ENCODE measurements at places on chromosomes 3 and 15.

DNA sequence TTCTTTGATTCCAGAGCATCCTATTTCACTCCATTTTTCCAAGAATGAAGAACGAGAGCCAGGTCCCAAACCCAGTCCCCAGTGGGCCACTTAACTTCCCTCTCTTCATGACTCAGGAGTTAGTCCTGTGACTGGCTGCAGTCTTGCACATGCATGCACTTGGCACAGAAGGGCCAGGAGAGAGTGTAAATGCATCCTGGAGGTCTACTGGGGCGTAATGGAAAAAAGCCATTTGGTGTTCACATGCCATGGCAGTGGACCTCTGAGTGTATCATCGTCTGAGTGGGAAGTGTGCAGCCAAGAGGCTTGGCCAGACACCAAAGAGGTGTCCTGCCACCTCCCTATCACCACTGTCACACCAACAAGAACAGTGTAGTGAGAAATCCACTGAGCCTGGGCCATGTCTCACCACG, 15.1 kb upstream of the RFTN1 start:
- DNase-seq: no peak

GRCh38 chr15:100596792-100597191, 5.2 kb downstream of the LINS1 start:
- peak; percentile 99 for DNase-seq

GRCh38 chr3:69433121-69433968, 47.5 kb upstream of the FRMD4B start:
- no peak for DNase-seq

GRCh38 chr3:190734490-190734889, 128.0 kb downstream of the GMNC start:
- no peak for DNase-seq

- DNase-seq: no peak
These were observed 48.7 kb downstream of the PRICKLE2 start for GRCh38 chr3:64176461-64176996.

GRCh38 chr3:22121068-22121701, 370.2 kb upstream of the ZNF385D start:
- no peak for DNase-seq

GRCh38 chr3:109059264-109059663, 58.7 kb downstream of the MORC1 start:
- no peak for DNase-seq

DNA sequence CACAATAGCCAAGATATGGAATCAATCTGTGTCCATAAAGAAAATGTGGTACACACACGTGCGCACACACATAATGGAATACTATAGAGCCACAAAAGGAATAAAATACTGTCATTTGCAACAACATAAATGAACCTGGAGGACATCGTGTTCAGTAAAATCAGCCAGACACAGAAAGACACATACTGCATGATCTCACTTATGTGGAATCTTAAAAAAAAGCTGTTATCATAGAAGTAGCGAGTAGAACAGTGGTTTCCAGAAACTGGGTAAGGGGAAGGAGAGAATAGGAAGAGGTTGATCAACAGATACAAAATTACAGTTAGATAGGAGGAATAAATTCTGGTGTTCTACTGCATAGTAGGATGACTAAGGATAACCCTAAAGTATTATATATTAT, 11.1 kb downstream of the ATOSA start:
- DNase-seq: no peak

GRCh38 chr3:133845127-133845526, 39.5 kb downstream of the SRPRB start:
- no peak for DNase-seq

DNA sequence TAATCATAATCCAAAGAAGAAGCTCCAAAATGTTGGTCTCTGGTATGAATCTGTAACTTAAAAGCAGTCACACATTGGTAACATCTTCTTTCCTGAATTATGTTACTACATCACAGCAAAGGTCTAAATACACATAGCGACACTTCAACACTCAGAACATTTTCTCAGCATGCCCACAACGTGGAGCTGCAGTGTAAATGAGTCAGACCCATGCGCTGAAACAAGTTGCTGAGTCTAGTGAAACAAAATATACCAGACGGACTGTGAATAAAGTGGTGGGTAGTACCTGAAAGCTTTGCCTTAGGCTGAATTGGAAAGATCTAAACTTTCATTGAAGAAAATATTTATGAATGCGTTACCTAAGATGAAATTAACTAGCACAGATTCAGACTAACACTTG, 33.2 kb upstream of the GOLGA8B start:
- no peak for DNase-seq

DNA sequence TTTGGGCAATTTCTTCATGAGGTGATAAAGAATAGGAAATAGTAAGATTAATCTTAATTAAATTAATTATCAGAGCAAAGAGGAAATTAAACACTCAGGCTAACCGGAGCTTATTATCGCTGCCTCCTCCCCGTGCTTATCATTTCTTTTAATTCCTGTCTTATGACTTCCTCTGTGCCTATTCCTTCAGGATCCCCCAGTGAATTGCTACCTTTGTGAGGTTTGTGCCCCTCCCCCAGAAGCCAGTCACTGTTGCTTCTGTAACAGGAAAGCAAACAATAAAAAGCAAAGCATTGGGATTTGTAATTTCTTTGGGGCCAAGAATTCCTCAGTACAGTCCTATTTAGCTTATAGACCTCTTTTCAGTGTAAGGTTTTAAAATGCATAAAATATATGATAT, 164.5 kb downstream of the CADPS start:
- DNase-seq: no peak

DNA sequence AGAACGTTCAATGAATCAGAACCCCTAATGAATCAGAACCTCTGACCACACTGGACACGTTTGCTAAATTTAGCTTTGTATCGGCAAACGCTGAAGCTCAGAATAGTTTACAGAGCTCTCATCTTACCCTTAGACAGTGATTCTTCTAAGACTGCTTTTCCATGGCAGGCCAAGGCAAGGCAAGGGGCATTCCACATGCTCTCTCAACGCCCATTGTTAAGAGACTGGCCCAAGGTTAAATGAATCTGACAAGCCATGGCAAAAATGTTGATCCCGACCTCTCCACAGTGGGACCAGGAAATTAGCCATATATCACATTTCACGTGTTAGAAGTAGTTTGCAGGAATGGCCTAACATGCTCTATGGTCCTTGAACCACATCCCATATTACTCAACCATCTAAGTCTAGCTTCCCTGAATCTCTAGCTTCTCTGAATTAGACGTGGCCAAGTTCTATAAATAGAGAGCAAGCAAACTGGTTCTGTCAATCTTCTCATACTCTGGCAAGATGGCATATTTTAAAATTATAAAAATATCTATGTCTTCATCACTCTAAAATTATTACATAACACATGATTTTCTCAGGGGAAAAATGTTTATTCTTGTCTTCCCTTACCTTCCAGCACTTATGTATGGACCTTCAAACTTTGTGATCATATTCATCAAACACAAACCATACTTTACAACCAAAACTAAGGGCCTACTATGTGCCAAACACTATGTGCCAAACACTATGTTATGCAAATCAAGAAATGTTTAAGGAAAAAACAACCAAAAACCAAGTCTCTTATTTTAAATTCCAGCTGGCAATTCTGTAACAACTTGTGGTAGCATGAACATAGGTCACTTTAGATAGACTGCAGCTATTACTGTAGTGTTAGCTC, 54.3 kb downstream of the AAGAB start:
- no peak for DNase-seq

DNA sequence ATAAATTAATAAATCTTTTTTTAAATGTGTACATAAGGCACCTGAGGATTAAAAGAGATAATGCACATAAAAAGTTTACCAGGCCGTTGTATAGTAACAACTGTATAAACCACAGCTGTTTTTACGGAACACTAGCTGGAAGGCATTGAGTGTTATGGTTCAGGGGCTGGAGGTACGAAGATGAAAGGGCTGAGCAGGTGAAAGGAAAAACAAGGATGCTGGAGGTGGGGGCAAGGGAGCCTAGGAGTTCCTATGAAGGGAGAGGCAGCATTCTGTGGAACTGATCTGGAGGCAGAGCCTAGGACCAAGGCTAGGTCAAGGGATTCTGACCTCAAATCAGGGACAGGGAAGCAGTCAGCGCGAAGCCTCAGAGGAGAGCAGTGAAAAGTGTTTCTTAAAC, 8.0 kb downstream of the SEMA5B start:
- DNase-seq: no peak

GRCh38 chr3:9161298-9161697, 88.1 kb downstream of the SRGAP3 start:
- no peak for DNase-seq

DNA sequence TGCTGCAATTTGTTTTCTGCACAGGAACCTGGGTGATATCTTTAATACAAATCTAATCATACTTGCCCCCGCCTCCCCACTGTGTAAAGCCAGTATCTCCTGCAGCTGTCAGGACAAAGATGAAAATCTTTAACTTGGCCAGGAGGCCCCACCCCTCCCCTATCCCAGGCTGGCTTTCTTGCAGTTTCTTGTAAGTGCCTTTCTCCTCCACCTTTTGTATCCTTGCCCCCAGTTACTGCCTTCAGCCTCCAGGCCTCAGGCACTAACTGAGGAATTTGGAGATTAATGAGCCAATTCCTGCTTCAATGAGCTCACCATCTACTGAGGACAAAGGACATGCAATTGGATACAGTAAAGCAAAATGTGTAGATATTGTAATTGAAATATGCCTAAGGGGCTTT, 6.5 kb downstream of the GCSAM start:
- DNase-seq: no peak

- DNase-seq: no peak
These were observed 38.5 kb upstream of the TFRC start for GRCh38 chr3:196120291-196120951.

- DNase-seq: no peak
These were observed 894 bp upstream of the TM4SF4 start for GRCh38 chr3:149473357-149474249.

GRCh38 chr15:67843092-67843501, 3.3 kb upstream of the RNU6-1 start:
- no peak for DNase-seq

DNA sequence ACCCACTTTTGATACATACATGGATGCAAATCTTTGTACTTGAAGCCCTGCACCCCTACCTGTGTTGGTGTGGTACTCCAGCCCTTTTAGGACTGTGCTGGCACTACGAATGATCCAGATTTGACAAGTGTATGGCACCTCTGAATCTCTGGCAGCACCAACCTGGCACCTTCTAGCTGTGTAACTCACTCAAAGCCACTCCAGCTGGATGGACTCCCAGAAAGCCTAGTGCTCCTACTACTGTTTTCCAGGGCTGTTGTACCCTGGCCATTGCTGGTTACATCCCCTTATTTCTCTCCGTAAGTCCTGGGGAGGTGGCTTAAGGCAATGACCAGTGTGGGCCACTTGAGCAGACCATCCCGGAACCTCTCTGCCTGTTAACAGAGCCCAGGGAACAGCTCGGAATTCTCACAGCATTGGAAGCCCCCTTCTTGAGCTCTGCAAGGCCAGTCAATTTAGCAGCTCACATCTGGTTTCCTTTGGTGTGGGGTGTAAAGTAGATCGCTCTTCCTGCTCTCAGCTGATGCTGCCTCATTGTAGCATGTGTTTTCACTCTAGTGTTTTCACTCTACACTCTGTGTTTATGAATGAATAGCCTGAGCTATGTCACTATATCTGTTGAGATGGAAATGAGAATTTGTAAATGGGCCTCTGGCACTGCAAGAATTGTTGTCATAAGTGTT, 12.2 kb downstream of the CALML4 start:
- DNase-seq: no peak

GRCh38 chr15:48722764-48723661, 77.5 kb upstream of the FBN1 start:
- DNase-seq: no peak

DNA sequence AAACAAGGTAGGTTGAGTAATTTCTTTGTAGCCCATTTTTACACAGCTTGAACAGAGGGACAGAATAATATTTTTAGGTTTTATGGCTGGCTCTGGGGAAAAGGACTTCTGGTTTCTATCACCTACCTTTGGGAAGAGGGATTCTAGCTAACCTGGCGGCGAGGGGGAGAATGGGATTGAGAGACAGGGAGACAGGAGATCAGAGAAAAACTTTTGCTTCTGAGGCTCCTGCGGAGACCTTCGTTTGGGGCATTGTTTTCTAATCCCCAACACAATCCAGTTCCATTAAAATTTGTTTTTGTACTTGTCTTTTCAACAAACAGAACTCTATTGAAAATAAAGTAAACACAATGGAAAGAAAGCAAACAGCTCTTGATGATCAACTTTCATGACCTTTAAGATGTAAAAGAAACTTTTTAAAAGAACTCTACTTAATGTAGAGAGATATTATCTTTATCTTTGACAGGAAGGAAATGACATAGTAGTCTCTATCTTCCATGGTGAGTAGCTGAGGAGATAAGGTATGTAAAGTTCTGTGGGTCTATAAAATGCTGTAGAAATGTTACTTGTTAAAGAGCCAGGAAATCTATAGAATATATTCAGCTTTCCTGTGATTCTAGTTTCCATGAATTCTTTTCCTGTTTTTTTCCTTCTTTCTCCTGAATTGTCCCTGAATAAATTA, 37.0 kb upstream of the P2RY1 start:
- DNase-seq: no peak

DNA sequence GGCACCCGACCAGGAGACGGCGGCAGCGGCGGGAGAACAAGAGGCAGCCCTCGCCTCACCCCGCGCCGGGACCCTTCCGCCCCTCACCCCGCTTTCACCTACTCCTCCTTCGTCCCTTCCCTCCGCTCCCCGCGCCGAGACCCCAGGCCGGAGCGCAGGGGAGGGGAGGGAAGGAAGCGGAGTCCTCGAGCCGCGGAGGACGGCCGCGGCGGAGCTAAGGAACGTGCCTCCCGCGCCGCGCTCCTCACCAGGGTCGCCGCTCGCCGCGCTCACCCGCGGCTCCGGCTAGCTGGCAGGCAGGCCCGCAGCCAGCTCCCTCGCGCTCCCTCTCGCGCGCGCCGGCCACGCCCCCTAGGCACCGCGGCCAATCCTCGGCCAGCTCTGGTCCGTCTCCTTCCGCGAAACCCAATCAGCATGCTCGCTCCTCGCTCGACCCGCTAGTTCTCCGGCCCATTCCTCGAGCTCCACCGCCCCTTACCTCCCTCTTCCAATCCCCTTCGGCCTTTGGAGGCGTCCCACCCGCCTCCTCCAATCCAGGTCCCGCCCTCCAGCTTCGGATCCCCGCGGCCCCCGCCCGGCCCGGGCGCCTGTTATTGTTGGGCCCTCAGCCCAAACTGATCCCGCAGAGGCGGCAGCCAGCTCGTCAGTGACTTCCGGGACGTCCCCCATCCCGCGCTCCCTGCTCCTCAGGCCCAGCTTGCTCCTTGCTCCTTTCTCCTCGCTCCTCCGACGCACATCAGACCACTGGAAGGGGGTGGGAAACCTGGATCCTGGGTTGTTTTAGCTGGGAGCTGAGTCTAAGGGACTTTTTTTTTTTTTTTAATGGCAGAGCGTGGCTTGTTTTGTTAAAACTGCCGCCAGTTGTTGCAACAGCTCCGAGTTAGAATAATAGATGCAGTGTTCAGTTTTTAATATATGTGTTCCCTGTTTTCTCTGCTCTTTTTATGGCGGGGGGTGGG, at the start of gene DCBLD2:
Gene DCBLD2, minus strand, starts transcription at position 304 of the 959 bp plus-strand sequence. CDS start 369 bp downstream, outside the sequence.
- peak; percentile 82 for DNase-seq

GRCh38 chr3:104437131-104437750, 929.5 kb upstream of the ALCAM start:
- no peak for DNase-seq

GRCh38 chr3:133448478-133449122, 48.7 kb downstream of the BFSP2 start:
- no peak for DNase-seq
